ENCODE measurements at places on chromosomes 3 and 15. TPM values are rescaled to one million over a fixed set of nuclear protein-coding genes. Genes with fewer than 3 reads are reported as not detected.

NMNAT3 gene
- total RNA-seq = 3.4 TPM

ARGFX gene
- total RNA-seq = not detected

PTH1R gene
- total RNA-seq = not detected

CCDC39 gene
- not detected for total RNA-seq

FAM240A gene
- not detected for total RNA-seq

PRTG gene
- total RNA-seq = not detected

TTLL13 gene
- not detected for total RNA-seq

SLC24A5 gene
- total RNA-seq = not detected
